Airway epithelial cell (primary cell): ENCODE measurements at places on chromosomes 1 and 21. TPM values are rescaled to one million over a fixed set of nuclear protein-coding genes. Genes with fewer than 3 reads are reported as not detected.

The NTMT2 gene
- total RNA-seq: not detected in 2 replicates

The AMY1C gene
- 1.4 and 1.7 TPM in 2 replicates for total RNA-seq

The LDLRAD1 gene
- 0.35 and 0.42 TPM in 2 replicates for total RNA-seq

The TRAF3IP3 gene
- not detected in 2 replicates for total RNA-seq

The NEGR1 gene
- total RNA-seq: 0.05 and 0.07 TPM in 2 replicates

The SLC6A9 gene
- 1.9 and 4.5 TPM in 2 replicates for total RNA-seq

The FAM72C gene
- total RNA-seq: 2.9 and 6.9 TPM in 2 replicates

The ZNF678 gene
- 2.4 and 3.9 TPM in 2 replicates for total RNA-seq

The KCNE1 gene
- total RNA-seq: 0.49 TPM in 1 of 2 replicates, not detected in the other

The KIAA0040 gene
- 5.6 and 12.4 TPM in 2 replicates for total RNA-seq

The PGBD5 gene
- 1.3 and 4.2 TPM in 2 replicates for total RNA-seq

The BATF3 gene
- total RNA-seq: not detected in 2 replicates

The APOBEC4 gene
- not detected in 2 replicates for total RNA-seq

The CLIC6 gene
- total RNA-seq: 0.07 TPM in 1 of 2 replicates, not detected in the other

The MROH9 gene
- total RNA-seq: not detected in 2 replicates

The LCE1A gene
- total RNA-seq: not detected in 2 replicates

The FAM43B gene
- total RNA-seq: 0.07 TPM in 1 of 2 replicates, not detected in the other

The SFN gene
- 1,524 and 1,633 TPM in 2 replicates for total RNA-seq

The ARTN gene
- total RNA-seq: 43.2 and 49.7 TPM in 2 replicates

The TRIM17 gene
- total RNA-seq: 0.21 and 4.0 TPM in 2 replicates

The CA6 gene
- total RNA-seq: not detected in 2 replicates

The NHLH1 gene
- total RNA-seq: not detected in 2 replicates

The CADM3 gene
- not detected in 2 replicates for total RNA-seq

The TMEM52 gene
- 3.4 and 8.2 TPM in 2 replicates for total RNA-seq

The NES gene
- total RNA-seq: 0.85 and 0.93 TPM in 2 replicates

The KCNE2 gene
- total RNA-seq: not detected in 2 replicates

The ANKRD34A gene
- 0.28 and 0.49 TPM in 2 replicates for total RNA-seq

The FCRL2 gene
- total RNA-seq: not detected in 2 replicates

The SELL gene
- total RNA-seq: not detected in 2 replicates

The TEDDM1 gene
- not detected in 2 replicates for total RNA-seq

The LY9 gene
- total RNA-seq: not detected in 2 replicates

The NEK2 gene
- 17.3 and 19.6 TPM in 2 replicates for total RNA-seq

The KRTAP12-1 gene
- total RNA-seq: not detected in 2 replicates

The TMEM269 gene
- 0.05 and 0.07 TPM in 2 replicates for total RNA-seq

The RUNX3 gene
- total RNA-seq: 2.2 and 4.6 TPM in 2 replicates

The NUAK2 gene
- total RNA-seq: 14.3 and 18.8 TPM in 2 replicates

The AIRE gene
- total RNA-seq: not detected in 2 replicates

The RCSD1 gene
- not detected in 2 replicates for total RNA-seq

The PRDX6 gene
- total RNA-seq: 240 and 282 TPM in 2 replicates

The CLCA4 gene
- total RNA-seq: 3.1 and 6.5 TPM in 2 replicates

The HSD3B1 gene
- total RNA-seq: not detected in 2 replicates

The ZNF648 gene
- total RNA-seq: 0.14 TPM in 1 of 2 replicates, not detected in the other

The LCK gene
- total RNA-seq: 0.37 and 2.5 TPM in 2 replicates
